ENCODE measurements at places on chromosomes 4 and X.

GRCh38 chr4:85778632-85779131, 303.7 kb downstream of the ARHGAP24 start:
- no peak for DNase-seq

- DNase-seq, result no peak
Observed at GRCh38 chr4:25953740-25954139, 39.7 kb downstream of the SMIM20 start.

- DNase-seq, result no peak
Observed at GRCh38 chr4:7255488-7255881, 63.1 kb downstream of the SORCS2 start.

- DNase-seq, result no peak
Observed at GRCh38 chrX:12011075-12011474, 127.2 kb upstream of the FRMPD4 start.

GRCh38 chr4:140012688-140013486, 141.1 kb downstream of the MAML3 start:
- peak; percentile 11 for DNase-seq

GRCh38 chr4:159764343-159764952, 661.6 kb downstream of the RAPGEF2 start:
- no peak for DNase-seq

DNA sequence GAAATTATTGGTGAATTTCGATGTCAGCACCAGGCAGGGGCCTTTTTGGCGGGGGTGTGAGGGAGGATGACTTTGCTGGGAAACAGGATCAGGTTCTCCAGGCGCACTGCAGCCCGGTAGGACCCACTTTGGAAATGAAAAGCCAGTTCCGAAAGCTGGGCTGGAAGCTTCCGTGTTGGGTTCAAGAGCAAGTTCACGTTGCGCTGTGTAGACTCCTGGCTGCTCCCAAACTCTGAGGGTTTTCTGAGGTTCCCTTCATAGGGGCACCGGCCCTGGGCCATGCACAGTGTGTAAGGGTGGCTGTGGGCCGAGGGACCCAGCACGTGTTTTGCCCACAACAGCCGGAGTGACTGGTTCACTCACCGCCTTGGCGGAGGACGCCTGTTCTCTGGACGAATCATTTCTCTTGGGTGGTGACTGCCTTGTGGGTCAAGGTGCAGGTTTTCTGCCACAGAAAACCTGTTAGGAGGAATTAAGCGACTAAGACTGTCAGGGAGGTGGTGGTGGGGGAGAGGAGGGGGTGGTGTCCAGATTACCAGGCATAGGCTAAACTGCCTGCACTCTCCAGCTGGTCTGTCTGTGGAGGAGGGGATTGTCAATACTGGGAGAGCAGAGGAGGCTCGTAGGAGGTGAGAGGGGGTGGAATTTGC, 8.0 kb downstream of the SHOX start:
- no peak for DNase-seq

GRCh38 chr4:79250887-79251286, 75.0 kb downstream of the NAA11 start:
- DNase-seq, result no peak

GRCh38 chr4:180152831-180153230, 2090.4 kb upstream of the TENM3 start:
- DNase-seq, result no peak

GRCh38 chr4:2393353-2394270, 24.8 kb downstream of the ZFYVE28 start:
- no peak for DNase-seq

GRCh38 chr4:26126994-26127393, 193.8 kb upstream of the RBPJ start:
- no peak for DNase-seq

DNA sequence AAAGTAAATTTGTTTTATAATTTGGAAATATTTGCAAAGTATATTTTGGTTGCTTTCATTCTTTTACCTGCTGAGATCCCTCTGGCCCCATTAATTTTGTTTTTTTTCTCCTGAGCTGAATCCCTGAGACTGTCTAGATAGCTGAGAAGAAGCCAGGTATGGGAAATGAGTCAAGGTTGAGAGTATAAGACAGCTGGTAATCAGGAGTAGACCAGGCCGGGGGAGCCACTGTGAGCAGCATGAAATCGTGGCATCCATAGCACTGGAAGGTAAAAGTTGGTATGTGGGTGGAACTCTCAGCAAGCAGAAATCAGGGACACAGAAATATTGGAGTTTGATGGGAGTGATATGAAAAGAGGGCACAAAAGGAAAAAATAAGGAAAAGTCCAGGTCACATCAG, 164.5 kb downstream of the FHIP1A start:
- DNase-seq, result no peak

- no peak for DNase-seq
Observed at GRCh38 chr4:93199492-93199891, 629.1 kb upstream of the ATOH1 start.

DNA sequence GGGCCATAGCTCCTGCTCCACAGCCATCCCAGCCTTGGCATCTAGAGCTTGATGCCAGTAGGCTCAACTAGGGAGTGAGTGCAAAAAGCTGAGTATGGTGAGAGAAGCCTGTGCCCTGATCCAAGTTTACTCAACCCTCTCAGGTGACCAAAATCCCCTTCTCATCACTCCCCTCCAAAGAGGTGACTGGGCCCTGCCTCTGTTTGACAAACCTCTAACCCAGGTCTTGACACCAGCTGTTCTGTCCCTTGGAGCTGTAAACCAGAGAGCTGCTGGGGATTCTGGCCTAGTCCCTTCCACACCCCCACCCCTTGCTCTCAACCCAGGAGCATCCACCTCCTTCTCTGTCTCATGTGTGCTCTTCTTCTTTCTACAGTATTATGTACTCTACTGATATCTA, 73.5 kb downstream of the MSN start:
- no peak for DNase-seq

DNA sequence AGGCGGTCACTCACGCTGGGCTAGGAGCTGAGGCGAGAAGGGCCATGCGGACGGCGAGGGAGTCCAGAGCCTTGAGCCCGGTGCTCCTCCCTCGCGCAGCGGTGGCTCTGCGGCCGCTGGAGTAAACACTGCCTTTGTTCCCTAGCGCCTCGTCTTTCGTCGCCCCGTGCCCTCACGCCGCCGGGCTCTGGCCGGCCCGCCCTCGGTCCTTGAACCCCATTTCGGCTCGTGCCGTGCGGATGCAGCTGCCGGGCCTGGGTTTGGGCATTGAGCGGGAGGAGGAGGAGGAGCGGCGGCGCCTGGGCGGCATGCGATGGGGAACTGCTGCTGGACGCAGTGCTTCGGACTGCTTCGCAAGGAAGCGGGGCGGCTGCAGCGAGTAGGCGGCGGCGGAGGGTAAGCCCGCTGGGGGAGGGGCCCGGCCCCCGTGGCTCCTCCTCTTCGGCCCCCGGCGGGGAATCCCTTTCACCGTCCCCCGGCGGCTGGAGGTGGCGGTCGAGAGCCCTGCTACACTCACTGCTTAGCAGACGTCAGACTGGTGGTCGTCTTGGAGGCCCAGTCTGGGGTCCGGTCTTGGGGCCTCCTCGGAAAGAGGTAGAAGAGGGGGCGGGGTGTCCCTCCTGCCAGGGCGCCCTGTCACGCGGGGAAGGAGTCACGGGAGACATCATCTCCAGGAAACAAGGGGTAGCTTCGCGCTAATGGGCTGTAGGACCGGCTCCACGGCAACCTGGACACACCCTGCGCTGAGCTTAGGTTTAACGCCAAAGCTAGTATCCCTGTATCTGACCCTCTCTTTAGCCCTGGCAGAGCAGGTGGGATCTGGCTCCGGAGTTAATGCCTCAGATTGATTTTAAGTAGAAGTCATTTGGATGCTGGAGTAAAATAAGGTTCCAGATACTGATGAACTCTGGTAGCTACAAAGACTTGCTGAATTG, at the start of gene AP1AR:
Gene AP1AR (plus strand): TSS at position 9 of the 935 bp plus-strand sequence. CDS start 305 bp downstream, at position 314.
- DNase-seq, result peak; percentile 58

- no peak for DNase-seq
Observed at GRCh38 chr4:78288327-78288726, 231.2 kb downstream of the FRAS1 start.

DNA sequence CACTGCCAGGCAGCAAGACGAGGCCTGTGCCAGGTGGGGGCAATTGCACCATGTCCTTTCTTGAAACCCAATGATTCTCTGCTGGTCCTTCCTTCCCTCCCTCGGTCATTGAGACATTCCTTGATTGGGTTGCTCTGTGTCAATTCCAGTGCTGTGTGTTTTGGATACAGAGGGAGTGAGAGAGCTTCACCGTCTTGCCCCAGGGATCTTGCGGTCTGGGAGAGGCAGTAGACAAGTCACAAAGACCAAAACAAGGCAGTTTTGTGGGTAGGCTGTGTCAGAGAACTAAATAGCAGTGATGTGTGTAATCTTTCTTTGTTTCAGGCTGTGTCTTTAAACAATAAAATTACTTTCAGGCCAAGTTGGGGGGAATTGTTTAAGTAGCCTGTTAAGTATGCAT, 38.8 kb upstream of the TADA2B start:
- DNase-seq, result no peak

GRCh38 chrX:39443240-39443639, 642.0 kb downstream of the MID1IP1 start:
- no peak for DNase-seq

- DNase-seq, result no peak
Observed at GRCh38 chrX:52138830-52139544, 45.7 kb upstream of the MAGED4 start.

GRCh38 chr4:38017609-38018008, 57.4 kb downstream of the PTTG2 start:
- DNase-seq, result no peak

- DNase-seq, result no peak
Observed at GRCh38 chrX:104854188-104854587, 288.2 kb downstream of the IL1RAPL2 start.

- no peak for DNase-seq
Observed at GRCh38 chrX:24478509-24478908, 13.4 kb downstream of the PDK3 start.

- no peak for DNase-seq
Observed at GRCh38 chr4:80311130-80311529, 24.4 kb upstream of the CFAP299 start.

GRCh38 chrX:37380924-37381323, 31.8 kb downstream of the PRRG1 start:
- DNase-seq, result no peak

DNA sequence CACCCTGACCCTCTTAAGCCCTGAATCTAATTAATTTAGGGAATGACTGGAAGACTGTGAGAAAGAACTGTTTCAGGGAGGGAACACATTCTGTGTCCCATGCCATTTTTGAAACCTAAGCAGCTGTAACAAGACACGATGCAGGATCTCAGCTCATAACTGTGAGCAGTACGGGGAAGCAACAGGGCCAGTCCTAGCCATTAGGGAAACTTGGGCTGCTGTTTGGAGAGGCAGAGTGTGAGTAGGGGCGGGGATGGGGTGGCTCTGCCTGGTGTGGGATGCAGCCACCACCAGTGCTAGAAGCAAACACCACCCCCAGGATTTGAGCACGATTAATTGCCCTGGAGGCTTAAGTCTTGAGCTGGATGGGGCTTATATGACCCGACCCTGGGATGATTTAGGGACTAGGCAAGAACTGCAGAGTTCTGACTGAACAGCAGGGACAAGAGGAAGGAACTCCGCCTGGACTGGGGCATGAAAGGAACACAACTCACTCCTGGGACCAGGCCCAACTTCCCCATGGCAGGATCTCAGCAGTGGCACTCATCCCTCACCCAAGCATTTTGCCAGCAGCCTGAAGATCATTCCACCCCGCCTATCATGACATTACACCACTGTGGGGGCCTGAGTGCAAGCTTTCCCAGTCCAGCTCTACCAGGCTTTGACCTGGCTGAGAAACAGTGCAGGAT, 43.1 kb downstream of the ATRX start:
- no peak for DNase-seq

GRCh38 chrX:138761380-138761779, 49.9 kb upstream of the FGF13 start:
- DNase-seq, result no peak

- no peak for DNase-seq
Observed at GRCh38 chr4:134663742-134664141, 462.2 kb upstream of the PABPC4L start.

DNA sequence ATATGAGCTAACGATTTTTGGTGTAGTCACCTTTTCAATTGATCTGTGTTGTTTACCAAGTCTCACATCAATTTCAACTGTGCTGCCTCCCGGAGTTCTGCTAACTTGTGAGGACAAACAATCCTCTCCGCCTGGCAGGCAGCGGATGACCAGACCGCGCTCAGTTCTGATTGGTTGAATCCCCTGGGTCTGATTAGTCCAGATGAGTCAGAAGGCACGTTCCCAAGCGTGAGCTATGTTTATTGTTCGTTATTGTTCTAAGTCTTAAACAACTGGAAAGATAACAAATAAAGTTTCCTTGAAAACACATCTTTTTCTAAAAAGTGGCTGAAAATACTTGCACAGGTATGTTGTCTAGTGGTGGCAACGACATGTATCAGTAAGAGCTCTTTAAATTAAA, 37.9 kb upstream of the TRPC3 start:
- DNase-seq, result no peak

DNA sequence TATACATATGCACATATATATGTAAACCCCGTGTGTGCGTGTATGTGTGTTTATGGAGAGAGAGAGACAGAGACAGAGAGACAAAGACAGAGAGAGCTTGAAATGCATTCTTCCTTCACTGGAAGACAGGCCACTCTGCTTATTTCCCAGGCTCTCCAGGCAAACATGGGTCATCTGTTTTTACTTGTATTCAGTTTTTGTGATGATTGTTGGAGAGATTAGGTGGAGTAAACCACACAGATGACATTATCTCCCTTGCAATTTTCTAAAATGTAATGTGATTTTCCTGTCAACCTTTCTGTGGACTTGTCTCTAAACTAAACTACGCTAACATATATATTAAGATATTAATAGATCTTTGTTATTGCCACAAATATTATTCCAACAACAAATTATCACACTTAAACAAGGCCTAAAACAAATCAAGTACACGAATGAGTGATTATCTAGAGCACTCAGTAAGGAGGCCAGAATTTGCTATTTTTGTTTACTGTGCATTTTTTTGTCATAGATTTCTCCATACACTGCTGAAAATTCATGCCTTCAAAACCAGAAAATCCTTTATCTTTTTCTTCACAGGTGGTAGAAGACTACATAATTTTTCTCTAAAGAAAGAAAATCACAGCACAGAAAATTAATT, 251.8 kb upstream of the SLIT2 start:
- DNase-seq, result no peak

DNA sequence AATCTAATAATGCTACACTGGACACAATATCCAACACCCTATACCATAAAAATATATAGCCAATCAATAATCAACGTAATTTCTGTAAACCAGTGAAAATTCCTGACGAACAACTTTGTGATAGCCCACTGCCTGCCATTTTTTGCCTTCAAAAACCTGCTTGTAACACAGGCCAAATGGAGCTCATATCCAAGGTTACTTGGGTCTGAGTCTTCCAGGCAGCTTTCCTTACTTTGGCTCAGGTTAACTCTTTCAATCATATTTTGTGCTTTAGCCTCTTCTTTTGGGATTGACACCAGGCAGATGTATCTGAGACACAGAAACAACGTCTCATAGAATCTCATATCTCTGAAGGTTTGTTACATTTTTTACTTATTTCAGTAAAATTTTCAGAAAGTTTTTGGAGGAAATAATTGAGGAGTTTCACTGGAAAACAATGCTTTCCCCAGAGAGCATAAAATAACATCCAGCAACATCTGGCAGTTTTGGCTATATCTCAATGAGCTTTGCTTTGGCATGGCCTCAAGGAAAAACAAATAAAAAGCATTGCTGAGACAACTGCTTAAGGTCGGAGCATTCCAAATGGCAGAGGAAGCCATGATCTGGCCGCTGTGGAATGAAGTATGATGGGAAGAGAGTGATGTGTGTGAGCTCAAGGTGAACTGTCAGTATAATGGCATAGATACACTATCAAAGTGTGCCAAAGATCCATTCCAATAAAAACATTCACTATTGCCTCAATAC, 162.9 kb upstream of the SPIN4 start:
- DNase-seq, result no peak

GRCh38 chr4:28209371-28209924, 1348.8 kb downstream of the STIM2 start:
- DNase-seq, result no peak

All from stimulated activated CD8-positive, alpha-beta memory T cell treated with anti-CD3 and anti-CD28 coated beads, Interleukin-7, amount 100 ng/mL, for 1 hour (primary cell).